ENCODE measurements at places on chromosomes 2 and 18.

DNA sequence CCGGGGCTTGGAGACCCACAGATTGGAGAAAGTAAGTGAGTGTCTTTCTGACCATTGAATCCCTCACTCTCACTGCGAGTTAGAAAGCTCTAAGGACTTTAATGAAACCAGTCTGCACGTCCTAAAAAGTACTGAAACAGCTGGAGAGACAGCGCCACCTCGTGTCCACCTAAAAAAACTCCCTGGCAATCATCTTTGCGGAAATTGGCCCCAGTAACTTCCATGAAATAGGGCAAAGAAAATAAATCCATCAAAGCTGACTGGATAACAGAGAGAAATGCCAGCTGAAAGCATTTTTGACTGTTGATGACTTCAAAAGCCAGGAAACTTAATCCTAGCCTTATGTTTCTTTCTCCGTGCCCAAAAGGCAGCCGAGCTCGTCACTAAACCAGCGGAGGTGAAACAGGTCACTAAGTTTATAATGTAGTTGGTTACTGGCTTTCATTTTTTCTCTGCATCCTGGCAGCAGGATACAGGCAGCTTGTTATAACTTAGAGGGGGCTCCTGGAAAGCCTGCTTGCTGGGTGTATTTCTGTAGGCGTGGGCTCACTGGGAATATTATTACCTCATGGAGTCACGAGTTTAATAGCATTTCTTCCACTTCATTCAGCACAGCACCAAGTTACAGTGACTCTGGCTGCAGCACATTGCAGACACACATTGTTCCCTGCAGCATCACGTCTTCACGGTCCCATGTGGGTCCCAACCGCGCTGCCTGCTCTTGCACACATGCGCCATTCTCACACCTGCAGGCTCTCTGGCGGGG, 266.5 kb downstream of the HRH4 start:
- DNase-seq: peak; percentile 41

GRCh38 chr18:9348079-9348671, 13.6 kb downstream of the TWSG1 start:
- no peak for DNase-seq

DNA sequence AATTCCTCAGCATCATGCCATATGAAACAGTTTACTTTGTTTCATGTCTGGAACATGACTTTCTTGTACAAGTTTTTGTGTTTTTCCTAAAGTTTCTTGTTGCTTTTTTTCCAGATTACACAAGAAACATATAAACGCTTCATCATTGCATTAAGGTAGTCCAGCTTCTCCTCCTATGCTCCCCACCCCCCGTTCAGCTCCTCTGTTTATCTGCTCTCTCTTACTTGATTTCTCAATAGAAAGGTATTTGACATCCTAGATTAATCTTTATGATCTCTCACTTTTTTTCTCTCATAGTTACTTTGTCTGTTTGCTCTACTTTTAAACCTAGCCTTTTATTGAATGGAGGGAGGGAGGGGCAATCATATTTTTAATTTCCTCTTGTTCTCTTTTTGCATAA, 25.4 kb downstream of the SLC40A1 start:
- DNase-seq: no peak

DNA sequence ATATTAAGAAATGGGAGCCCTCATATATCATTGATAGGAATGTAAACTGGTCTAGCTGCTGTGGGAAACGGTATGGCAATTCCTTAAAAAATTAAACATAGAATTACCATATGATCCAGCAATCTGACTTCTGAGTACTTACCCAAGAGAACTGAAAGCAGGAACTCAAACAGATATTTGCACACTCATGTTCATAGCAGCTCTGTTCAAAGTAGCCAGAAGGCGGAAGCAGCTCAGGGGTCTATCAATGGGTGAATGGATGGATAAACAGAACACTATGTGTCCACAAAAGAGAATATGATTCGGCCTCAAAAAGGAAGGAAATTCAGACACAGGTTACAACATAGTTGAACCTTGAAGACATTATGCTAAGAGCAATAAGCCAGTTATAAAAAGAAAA, 135.7 kb upstream of the NDUFV2 start:
- no peak for DNase-seq

DNA sequence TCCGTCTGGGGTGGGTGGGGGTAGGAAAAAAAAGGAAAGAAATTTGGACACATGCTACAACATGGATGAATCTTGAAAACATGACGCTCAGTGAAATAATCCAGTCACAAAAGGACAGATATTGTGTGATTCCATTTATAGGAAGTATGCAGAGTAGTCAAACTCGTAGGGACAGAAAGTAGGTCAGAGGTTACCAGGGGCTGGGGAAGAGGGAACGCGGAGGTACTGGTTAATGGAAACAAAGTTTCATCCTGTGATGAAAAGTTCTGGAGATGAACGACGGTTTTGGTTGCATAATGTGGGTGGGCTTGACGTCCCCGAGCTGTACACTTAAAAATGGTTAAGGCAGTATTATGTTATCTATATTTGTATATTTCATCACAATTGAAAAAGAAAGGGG, 4.5 kb upstream of the SFTPB start:
- no peak for DNase-seq

DNA sequence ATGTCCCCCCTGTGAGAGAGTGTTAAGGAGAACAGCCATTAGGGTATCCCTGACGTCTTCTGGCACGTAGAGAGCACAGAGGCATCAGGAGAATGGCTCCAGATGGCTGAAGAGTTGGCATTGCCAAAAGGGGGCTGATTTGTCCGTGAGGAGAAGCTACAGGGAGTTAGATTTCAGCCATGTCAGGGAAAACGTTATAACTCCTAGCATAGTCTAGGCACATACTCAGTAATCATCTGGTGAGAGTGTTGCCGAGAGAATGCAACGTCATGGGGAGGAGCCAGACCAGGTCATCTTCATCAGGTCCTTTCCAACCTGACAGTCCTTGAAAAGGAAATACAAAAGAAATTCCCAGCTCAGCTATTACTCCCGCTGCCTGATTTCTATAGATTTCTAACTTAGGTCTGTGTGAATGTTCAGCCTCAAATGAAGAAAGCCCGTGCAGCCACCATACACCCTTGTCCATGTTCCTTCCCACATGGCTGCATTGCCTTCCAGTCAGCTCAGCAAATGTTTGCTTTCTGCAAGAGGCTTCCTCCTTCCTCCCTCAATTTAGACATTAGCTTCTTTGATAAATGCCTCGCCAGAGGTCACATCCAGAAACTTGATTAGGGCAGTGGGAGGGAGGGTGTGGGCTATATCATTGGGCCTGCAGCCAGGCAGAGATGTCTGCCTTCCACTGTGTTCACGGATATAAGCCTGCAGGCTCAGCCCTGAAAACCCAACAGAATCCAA, 93.0 kb downstream of the STPG4 start:
- DNase-seq: no peak

DNA sequence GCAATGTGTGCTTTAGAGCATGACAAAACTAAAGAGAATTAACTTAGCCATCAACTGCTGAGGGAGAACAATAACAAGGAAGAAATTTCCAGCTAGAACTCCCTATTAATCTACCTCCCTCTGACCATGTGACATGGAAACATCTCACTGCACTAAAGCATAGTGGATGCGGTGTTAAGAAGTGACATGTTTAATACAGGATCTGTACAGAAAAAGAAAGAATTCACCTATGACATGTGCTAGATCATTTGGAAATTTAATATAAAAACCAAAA, 202.3 kb upstream of the KLHL14 start:
- no peak for DNase-seq

DNA sequence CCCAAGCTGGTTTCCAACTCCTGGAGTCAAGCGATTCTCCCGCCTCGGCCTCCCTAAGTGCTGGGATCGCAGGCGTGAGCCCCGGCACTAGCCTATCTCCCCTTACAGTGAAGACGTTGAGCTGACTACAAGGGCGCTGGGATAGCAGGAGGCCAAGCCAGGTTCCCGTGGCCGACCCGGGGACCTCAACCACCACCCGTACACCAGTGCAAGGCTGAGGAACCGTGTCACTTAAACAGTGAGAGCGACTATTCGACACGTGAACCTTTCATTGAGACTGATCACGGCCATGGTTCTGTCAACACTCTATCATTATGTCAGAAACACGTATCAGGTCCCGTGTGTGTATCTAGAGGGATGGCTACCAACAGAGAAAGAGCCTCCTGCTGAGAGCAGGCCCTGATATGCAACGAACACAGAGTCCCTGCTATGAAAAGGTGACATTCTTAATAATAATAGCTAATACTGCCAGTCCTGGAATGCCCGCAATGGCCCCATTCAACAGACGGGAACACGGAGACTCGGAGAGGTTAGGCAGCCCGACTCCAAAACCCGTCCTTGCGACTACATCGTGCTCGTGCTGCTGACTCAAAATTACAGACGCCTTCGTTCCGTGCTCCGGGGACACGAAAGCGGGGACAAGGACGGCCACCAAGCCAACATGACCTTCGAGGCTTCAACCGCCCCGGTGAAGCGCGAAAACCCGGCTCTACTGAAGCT, 833 bp downstream of the AFG3L2 start:
- DNase-seq: peak; percentile 7

DNA sequence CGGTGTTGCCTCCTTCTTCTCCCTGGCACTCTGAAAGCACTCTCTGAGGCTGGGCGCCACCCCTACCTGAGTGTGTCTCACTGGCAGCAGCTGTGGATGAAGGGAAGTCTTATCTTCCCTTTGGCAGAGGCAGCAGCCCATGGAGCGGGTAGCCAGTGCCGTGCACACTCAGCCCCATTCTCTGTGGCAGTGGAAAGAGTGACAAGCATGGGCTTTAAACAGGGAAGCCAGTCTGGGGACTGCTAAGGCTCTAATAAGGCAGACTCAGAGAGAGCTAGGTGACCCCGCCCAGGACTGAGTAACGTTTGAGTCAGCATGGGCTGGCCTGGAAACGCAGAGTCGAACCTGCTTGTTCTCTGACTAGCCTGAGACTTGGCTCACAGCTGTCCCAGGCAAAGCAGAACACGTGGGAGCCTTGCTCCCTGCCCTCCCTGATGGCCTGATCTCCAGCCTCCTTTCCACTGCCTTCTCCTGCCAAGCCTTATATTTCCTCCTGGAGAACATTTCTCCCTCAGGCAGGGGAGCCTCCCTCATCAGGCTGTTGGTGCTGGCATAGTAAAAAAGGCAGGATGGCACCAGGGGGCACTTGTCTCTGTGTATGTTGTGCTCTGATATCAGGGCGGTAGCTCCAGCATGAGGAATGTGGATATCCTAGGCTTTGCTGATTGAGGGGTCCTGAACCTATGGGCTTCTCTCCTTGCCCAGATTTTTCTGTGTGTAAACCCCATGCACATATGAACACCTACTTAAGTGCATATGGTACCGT, 93.9 kb upstream of the LGALSL start:
- DNase-seq: peak; percentile 62

DNA sequence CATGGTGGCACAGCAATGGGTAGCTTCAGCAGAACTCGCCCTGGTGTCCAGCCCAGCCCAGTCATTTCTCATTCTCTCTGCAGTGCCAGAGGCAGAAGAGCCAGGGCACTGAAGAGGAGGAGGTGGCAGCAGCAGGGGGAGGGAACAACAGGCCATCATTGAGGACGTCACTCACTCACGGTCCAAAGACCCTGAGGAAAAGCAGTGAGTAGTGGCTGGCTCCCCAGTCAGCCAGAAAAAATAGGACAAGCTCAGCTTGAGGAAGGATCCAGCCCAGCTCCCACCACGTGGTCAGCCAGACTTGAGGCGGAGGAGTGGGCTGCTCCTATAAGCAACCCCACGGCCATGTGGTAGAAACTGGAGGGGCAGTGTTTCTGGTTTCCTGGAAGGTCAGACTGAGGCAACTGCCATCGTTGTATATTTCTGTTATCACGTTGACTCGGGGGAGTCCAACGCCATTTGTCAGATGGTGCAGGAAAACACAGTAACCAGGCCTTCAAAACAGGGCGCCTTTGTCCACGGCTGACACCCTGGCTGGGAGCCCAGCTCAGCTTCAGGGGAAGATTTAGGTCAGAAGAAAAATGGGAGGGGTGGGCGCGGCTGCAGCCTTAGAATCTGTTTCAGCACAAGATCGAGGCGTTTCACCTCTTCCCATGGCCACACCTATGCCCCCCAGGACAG, 19.0 kb upstream of the TMEM247 start:
- DNase-seq: no peak

DNA sequence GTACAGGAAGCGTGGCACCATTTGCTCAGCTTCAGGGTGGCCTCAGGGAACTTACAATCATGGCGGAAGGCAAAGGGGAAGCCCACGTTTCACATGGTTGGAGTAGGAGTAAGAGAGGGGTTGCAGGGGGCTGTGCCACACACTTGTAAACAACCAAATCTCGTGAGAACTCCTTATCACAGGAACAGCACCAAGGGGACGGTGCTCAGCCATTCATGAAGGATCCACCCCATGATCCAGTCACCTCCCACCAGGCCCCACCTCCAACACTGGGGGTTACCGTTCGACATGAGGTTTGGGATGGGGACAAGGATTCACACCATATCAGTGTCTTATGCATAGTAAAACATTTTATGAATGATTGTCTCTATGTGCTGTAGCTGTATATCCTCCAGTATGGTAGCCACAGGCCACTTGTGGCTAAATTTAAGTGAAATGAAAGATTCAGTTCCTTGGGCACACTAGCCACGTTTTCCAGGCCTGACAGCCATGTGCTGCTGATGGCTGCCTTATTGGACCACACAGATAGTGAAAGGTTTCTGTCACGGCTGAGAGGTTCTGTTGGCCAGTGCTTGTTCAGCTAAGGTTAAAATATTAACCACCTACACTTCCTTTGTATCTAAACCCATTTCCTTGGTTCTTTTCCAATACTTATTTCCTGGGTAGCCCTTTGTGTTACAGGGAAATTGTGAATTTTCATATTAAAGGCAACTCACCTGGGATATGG, 77.3 kb downstream of the AGAP1 start:
- no peak for DNase-seq

All from activated naive CD4-positive, alpha-beta T cell treated with Interleukin-2 at 50 U/mL for 16 hours (primary cell).